GM19239 (cell line): ENCODE measurements at places on chromosomes 7 and 10.

DNA sequence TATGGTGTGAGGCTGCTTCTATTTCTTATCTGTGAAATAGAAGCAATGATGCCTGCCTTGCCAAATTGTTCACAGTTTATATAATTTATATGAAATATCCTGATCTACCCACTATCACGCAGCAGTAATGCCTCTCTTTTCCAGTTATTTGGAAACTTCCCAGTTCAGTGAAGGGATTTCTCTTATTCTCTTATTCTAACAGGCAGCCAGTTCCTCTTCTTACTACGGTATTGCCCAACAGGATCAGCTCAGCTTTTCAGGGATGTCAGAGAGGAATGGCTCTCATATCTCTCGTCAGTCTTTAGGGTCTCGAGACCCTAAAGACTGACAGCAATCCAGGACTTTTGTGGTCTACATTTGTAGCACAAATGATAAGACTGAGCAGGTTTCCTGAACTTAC is 215.6 kb downstream of the CREB5 start:
- no peak for DNase-seq

DNA sequence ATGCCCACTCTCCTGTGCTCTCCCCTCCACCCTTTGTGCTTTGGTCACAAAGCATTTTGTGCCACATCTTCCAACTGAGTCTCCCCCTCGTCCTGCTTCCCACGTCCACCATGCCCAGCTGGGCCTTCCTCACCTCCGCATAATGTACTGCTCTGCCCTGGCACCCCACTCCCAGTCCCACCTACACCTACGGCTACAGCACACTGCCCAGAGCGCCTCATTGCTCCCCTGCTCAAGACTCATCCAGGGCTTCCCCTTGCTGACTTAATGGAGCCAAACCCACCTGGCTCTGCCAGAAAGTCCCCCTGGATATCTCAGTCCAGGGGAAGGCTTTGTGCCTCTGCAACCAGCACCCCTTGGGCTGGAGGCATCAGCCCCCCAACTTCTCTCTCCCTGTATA is 299.2 kb upstream of the ZMIZ1 start:
- no peak for DNase-seq

DNA sequence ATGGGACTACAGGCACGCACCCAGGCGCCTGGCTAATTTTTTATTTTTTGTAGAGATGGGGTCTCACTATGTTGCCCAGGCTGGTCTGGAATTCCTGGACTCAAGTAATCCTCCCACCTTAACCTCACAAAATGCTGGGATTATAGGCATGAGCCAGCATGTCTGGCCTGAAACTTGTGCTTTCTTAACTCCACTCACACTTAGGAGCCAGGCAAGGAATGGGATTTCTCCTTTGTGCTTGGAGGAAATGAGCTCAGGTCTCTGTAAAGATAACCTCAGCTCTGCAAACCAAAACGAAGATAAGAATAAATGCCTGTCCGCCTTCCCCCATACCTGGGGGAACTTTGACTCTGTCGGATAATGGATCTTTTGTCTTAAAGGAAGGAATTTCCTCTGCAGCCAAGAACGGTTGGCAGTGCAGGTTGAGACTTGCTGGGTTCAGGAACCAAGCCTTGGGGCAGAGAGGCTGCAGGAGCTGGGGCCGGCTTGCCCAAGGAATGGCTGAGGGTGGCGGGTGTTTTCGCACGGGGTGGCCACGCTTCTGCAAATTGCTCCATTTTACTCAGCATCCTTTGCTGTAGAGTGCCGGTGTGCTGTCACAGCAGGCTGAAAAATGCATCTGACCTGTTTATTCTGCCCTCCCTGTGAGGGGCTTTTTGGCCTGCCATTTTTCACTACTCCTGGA is 174.2 kb downstream of the KIAA1217 start:
- peak; percentile 7 for DNase-seq

- no peak for DNase-seq
These were observed 165.8 kb downstream of the INHBA start for GRCh38 chr7:41536873-41537665.

DNA sequence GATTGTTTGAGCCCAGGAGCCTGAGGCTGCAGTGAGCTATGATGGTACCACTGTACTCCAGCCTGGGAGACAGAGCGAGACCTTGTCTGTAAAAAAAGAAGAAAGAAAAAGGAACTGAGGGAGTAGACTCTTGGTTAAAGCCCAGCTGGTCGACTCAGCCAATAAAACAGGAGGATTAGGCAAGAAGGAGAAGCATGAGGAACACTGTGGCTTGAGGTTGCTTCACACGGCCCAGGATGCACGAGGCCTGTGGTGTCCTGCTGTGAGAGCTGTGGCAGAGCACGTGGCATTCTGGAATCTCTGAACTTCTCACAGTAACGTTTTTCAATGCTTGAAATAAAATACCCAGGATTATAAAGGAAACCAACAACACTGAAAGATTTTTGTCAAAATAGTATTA is 93.3 kb downstream of the CUL2 start:
- no peak for DNase-seq

- no peak for DNase-seq
These were observed 23.9 kb downstream of the KLF6 start for GRCh38 chr10:3761021-3761686.

GRCh38 chr10:81944609-81945008 is 69.6 kb downstream of the NRG3 start:
- DNase-seq = no peak

DNA sequence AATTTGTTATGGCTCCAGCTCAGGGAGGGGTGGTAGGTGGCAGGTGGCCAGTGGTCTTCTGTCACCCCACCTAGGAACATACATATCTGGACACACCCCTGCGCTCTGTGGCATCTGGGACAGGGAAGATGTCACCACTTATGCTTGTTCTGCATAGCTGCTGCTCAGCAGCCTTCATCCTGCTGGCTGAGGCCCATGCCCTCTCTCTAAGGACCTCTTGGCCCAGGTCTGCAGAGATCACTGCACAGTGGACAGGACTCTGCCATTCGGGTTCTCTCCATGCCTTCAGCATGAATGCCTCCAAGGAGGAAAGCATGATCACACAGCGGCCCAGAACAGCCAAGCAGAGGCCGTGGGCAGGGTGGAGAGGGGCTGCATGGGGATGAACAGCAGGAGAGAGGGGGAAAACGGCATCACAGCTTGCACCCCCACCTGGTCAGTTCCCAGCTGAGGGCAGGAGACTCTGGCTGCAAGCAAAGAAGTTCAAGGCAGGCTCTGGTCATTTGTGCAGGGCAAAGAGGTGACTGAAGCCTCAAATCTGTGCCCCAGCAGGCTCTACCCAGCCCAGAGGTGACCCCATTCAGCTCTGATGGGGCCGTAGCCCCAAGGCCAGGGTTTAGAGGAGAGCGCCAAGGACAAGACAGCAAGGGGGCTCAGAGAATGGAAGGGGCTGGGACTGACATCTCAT is 47.8 kb upstream of the GDF10 start:
- no peak for DNase-seq

DNA sequence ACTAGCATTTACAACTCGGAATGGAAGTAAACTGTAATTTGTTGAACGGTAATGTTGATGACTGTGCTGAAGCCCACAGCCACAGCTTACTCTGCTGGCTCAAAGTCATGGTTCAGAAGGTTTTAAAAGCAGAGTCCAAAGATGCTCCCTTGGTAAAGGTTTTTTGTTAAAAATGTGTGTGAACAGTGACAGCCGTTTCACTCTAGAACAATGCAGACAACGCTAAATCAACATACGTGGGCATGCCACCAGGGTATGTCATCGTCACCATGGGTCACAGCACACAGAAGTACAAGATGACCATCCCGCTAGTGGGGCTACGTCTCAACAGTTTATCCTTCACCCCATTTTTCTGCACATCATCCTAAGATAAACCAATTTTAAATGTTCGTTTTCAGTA is 106.5 kb upstream of the LANCL2 start:
- DNase-seq = no peak

- DNase-seq = no peak
These were observed 89.8 kb downstream of the GLRX3 start for GRCh38 chr10:130226012-130226411.
